GM10248 (cell line): ENCODE measurements at places on chromosomes 1 and 21.

DNA sequence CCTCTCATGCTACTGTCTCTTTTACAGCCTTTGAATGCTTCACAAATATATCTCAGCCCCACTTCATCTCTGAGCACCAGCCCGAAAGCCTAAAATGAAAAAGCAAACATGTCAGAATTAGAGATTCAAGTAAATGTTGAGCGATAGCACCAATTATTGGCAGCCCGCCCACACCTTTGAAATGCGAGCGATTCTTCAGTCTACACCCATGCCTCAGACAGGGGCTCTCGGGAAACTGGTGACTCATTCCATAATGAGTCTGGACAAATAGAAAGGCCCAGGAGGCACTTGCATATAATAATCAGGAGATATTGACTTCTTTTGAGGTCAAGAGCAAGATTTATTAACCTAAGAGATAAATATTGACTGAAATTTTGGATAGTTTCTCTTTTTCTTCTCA is 487.3 kb upstream of the PTBP2 start:
- no peak for DNase-seq

GRCh38 chr1:209190591-209191261 is 392.8 kb upstream of the CAMK1G start:
- DNase-seq = peak; percentile 71

- DNase-seq = no peak
These were observed 533.3 kb downstream of the PTBP2 start for GRCh38 chr1:97254731-97255463.

DNA sequence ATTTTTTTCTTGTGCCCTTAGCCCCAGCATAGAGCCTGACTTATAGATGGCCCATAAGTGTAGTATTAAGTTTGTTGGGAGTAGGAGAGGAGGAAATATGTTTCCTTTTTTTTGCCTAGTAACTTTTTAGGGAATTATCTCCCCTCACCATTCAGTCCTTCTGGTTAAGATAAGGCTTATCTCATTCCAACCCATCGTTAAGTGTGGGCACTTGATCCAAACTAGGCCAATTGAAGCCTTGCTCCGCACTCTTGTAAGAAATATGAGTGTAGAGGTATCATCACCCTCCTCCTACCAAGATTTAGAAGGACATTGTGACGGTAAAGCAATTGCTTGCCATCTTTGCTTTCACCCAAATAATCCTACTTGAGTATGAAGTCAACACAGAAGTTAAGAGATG is 8.8 kb upstream of the FGGY start:
- DNase-seq = no peak

- no peak for DNase-seq
These were observed 9.7 kb downstream of the HSD3B1 start for GRCh38 chr1:119516680-119517079.

GRCh38 chr1:101198842-101199636 is 37.8 kb upstream of the S1PR1 start:
- DNase-seq = peak; percentile 70

- DNase-seq = no peak
These were observed 64.5 kb upstream of the ABCG1 start for GRCh38 chr21:42154237-42155044.

DNA sequence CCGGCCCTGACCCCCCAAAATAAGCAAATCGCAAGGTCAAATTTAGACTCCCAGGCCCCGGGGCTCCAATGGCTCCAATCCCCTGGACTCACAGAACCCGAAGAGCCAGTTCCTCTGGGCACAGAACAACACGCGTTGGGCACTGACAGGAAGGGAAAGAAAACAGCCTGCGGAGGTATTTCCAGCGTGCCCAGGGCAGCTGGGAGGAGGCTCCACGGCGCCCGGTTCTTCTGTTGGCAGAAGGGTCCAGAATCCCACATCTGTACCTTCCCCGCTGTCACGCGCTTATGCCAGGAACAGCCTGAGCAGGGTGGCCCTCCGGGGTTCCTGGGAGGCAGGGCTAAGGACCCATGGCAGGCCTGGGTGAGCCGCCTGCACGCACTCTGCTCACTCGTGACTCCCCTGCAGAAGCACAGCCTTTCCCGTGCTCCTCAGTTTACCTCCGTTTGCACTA is 85.5 kb downstream of the RIPK4 start:
- no peak for DNase-seq

DNA sequence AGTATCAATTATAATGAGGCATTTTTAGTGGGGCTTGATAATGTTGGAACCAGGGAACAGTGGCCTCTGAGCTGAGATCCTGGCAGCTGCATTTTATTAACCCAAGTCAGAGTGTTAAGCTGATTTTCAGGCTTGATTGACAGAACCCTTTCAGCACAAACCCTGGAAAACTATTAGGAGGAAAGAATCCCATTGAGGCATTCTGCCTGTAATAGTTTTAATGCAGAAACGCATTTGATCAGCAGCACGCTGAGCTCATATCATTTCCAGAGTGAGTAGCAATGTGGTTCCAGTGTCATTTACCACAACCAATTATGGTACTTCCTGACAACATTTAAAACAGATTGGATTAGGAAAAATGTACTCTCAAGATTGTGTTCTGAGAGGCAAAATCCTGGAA is 78.3 kb upstream of the BARHL2 start:
- no peak for DNase-seq

DNA sequence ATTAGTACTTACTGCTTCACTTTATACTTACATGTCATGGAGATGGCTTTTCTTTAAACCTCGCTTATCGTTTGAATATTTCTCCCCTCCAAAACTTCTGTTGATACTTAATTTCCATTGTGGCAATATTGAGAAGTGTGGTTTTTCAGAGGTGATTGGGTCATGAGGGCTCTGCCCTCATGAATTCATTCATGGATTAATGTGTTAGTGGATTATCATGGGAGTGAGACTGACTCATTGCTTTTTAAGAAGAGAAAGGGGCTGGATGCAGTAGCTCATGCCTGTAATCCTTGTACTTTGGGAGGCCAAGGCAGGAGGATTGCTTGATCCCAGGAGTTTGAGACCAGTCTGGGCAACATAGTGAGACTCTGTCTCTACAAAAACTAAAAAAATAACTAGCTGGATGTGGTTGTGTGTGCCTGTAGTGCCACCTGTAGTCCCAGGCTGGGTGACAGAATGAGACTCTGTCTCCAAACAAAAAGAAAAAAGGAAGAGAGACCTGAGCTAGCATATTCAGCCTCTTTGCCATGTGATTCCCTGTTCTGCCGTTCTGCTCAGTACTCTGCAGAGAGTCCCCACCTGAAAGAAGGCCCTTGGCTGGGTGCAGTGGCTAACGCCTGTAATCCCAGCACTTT is 30.2 kb downstream of the RABGAP1L start:
- no peak for DNase-seq

DNA sequence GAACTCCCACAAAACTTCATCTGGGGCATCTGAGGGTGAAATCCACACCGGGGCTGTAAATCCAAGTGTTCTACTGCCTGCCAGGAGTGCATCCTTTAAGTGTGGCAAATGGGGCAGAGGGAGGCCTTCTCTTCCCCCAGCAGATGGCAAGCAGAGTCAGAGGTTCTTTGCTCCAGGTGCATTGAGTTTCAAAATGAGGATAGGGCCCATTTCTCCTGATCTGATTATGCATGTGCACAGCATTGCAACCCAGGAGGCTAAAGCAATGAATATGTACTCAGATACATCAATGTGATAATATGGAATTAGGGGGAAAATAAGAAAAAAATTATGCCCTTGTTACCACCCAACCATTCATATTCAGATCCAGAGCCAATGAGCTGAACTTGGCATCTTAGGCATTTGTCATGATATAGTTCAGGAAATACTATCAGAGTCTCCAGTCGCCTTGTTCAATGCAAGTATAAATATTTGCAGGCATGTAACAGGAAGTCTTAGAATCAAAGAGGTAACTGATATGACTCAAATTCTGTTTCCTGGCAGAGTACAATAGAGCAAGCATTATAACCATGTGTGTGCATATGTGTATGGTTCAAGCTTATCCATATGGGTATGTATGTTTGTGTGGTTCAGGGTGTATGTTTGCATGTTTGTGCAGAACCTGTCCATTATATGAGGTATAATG is 473.8 kb upstream of the PKN2 start:
- DNase-seq = no peak

DNA sequence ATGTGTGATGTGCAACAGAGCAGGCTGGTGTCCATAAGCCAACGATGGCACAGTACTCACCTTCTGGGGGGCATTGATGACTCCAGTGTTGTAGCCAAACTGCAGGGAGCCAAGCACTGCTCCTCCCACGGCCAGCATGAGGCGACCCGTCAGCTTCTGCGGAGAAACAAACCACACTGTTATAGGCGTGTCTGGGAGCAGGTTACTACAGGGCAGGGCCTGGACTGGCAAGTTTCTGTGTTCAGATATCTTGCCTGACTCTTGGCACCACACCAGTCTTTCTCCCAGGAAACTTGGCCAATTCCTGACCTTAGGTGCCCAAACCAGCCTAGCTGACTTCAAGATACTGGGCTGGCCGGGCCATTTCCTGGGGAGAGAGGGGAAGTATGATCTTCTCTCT is 15.5 kb downstream of the SLC2A1 start:
- no peak for DNase-seq

GRCh38 chr1:119771016-119771415 is 2.3 kb upstream of the HMGCS2 start:
- no peak for DNase-seq

DNA sequence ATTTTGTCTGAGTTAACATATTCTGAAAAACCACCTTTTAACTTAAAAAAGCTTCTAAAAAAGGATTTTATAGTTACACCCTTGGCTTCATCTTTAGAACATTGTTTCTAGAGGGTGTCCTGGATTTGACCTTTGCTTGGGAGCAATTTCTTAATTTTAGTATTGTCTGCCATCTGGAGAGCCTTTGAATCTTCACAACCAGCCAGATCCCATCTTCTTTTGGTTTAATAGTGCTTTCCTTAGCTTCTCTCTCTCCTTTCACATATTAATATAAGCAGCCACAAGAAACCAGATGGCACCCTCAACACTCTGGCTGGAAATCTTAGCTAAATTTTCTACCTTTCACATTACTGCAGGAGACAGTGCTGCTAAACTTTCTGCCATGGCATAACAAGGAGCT is 76.5 kb upstream of the TSPAN2 start:
- DNase-seq = no peak

- no peak for DNase-seq
These were observed 2.8 kb upstream of the SPSB1 start for GRCh38 chr1:9289711-9290485.

GRCh38 chr1:20285510-20285909 is 5.2 kb upstream of the VWA5B1 start:
- no peak for DNase-seq

DNA sequence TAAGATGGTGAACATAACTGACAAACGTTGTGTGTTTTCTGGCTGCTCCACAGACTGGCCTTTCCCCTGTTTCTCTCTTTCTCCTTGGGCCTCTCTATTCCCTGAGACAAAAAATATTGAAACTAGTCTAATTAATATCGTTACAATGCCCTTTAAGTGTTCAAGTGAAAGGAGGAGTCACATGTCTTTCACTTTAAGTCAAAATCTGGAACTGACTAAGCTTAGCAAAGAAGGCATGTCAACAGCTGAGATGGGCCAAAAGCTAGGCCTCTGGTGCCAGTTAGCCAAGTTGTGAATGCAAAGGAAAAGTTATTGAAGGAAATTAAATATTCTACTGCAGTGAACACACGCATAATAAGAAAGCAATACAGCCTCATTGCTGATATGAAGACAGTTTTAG is 32.2 kb upstream of the FCRL3 start:
- DNase-seq = no peak

DNA sequence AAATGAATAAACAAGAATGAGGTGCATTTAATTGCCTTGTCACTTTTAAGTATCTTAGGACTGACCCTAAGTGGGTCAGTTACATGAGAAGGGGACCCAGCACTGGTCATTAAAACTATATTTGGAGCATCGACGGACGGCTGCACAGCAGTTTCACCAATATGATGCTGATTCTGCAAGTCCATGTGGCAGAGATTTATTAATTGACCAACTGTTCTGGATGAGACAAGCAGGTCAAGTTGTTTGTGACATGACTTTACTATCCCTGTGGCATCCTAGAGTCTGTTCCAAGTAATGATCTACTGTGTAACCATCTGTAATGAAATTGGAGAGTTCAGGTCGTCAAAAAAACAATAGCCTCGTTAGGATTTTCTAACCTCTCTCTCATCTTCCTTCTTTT is 9.5 kb downstream of the AMPD1 start:
- no peak for DNase-seq
